Left ventricle myocardium superior (tissue), 1 donor: ENCODE measurements at places on chromosomes 7 and 10. TPM values are rescaled to one million over a fixed set of nuclear protein-coding genes. Genes with fewer than 3 reads are reported as not detected.
A peak's percentile ranks its signal among the peaks of the same experiment; 100 is the strongest.

Gene BMS1
- 14.7 TPM for total RNA-seq

Gene FAM107B
- total RNA-seq = 3.4 TPM

Gene NUDCD3
- 104 TPM for total RNA-seq

GRCh38 chr7:50679218-50680007, 103.3 kb downstream of the GRB10 start:
- DNase-seq = no peak

GRCh38 chr7:134355927-134356326, 39.2 kb upstream of the SLC35B4 start:
- DNase-seq = peak; percentile 41

DNA sequence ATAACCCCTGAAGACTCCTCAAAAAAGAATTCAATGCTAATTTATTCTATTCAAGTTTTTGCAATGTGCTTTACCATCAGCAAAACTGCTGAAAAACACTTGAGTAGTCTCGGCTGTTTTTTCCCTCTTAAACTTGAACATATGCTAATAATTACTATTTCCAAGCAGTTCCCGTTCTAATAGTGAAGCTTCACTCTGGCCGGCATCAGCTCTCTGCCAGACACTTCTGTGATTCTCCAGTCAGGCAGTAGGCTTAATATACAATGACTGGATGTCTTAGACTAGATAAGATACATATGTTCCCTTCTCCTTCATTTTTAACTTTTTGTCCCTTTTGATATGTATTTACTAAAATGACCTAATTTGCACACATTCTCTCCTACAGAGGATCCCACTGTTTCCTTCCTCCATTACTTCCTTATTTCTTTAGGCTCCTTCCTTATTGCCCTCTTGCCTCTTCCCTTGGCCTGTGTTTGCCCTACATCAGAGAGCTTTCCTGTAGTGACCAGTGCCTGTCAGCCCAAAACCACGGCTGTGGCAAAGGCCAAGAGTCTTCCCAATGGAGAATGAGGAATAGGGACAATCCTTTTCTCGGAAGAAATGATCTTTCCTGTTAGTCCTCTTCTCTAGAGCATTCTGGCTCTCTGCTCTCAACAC, 23.5 kb downstream of the HEPACAM2 start:
- DNase-seq = no peak

- no peak for DNase-seq
Observed at GRCh38 chr7:131562941-131563340, 6.5 kb upstream of the PODXL start.

DNA sequence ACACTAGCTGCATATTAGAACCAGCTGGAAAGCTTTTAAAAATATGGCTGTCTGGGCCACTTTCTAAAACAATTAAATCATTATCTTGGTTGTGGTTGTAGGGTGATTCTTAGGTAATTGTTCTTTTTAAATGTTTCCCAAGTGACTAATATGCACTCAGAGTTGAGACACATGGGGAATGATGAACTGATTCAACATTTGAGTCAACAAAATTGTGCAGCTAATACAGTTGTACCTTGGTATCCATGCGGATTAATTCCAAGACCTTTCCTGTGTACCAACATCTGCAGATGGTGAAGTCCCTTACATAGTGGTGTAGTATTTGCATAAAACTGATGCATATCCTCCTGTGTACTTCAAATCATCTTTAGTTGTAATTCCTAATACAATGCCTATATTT, 242.2 kb downstream of the ATRNL1 start:
- DNase-seq = no peak
